ENCODE measurements at places on chromosomes 4 and X.

- DNase-seq, result no peak
Observed at GRCh38 chrX:86039625-86040568, 7.5 kb downstream of the CHM start.

DNA sequence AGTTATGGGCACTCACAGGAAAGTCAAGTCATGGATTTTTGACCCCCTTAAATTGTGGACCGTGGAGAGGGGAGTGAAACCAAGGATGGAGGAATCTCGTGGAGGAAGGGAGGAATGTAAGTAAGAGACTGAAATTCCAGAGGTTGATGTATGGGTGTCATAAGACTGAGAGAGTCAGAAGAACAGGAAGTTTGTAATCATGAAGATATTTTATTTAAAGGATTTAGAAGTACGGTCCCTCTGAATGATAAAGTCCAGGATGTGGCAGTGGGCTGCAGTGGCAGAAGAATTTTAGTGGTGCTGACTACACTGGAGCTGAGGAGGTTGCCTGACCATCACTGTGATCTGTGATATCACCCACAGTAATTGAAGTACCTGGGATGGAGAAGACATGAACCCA, 57.8 kb downstream of the DCLK2 start:
- no peak for DNase-seq

DNA sequence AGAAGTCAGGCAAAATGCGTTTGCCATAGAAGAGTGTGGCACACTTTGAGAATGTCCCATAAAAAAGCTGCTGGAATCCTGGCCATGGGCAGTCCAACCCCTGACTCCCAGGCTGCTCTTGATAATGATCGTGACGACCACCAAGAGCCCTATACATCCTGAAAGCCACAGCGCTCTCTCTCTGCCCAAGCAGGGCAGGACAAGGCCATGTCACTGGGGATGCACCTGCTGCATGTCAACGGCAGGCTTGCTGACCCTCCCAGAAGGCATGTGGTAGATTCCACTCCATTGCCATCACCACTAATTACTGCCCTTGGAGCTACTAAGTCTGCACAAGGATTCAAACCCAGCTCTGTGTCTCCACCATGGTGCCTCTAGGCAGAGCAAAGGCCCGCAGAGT, 144.5 kb downstream of the EVC2 start:
- no peak for DNase-seq

DNA sequence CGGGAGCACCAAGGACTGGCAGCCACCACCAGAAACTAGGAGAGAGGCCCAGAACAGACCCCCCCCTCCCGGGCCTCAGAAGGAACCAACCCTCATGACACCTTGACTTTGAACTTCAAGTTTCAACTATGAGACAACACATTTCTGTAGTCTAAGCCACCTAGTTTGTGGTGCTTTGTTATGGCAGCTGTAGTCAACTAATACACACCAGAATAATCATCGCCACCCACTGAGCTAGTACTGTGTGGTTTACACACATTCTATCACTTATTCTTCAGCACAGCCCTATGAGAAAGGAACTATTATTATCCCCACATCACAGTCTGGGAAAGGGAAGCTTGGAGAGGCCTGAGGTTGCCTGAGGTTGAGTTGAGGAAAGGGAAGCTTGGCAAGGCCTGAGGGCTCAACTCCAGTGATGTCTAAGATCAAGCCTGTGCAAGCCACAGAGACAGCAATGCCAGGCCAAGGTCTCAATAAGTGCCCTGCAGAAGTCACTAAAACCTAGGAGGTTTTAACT, 126.6 kb downstream of the FHDC1 start:
- no peak for DNase-seq

- DNase-seq, result no peak
Observed at GRCh38 chrX:113001836-113002235, 161.2 kb upstream of the AMOT start.

DNA sequence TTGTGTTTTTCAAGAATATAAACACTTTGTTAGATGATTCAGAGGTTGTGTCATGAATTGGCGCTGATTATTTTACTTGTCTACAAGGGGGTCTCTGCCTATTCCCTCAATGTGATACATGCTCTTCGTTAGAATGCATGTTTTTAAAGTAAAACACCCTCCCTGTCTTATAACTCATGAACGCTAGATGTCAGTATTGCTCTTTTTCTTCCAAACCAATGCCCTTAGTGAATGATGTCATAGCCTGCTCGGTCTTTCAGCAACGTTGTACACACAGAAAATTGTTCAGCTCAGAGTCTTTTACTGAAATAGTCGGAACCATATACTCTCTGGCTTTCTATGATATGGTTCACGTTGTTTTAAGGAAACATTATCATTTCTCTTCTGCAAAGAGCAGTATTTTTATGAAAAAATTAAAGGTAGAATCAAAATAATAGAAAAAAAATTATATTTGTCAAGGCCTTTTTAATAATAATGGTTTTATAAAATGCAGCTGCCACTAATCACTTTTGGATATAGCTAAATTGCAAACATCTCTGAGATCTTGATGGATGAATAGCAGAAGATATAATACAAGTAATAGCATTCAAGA, 292.9 kb downstream of the TLL1 start:
- no peak for DNase-seq

DNA sequence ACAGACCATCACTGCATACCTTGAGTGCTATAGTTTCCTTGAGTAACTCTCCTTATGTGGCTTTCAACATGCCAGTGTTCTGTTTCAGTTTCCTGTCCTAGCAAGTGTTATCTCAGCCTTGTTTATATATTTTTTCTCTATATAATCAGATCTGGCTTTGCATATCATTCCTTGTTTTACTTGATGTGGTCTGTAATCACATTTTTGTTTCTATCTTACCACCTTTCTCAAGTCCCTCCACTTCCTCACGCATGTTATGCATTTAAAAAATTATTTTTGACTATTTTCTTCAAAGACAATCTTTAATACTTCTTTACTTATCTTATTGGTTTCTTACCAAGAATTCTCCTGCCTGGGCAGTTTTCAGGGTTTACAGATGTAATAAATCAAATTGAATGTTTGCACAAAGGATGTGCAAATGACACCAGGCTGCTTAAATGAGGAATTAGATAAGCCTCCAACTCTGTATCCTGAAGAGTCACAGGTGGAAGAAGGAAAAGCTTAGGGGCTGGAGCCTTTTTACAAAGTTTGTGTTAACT, 351.2 kb downstream of the BMPR1B start:
- DNase-seq, result no peak

DNA sequence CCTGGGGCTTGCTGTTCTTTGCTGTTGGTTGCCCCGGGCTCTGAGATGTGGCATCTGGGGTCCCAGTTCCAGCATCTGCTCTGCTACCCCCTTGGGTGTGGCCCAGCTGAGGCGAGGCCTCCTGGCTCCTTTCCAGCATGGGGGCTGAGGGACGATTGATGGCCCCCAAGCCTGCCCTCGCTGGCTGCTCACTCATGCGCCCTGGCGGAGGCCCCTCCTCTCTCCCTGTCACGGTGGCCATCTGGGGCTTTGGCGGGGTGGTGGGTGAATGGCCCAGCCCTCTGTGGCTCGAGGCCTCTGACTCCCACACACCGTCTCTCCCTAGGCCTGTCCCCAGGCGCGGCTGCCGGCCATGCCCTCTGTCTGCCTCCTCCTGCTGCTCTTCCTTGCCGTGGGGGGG, 1.8 kb downstream of the PLXNA3 start:
- no peak for DNase-seq

DNA sequence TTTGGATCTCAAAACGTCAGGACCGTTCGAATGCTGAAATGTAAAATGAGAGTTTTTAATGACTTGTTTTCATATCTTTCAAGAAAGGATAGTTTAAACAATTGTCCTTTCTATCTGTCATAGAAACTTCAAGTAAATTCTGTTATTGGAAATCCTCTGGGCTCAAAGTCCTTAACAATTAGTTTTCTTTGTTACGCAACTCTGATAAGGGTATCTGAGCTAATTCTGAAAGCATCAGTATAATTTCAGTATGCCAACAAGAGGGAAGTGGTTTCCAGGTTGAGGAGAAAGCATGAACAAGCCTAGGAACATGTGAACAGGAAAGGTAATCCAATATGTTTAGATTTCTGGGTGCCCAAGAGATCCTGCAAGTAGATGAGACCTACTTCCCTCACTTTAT, 22.0 kb downstream of the ADH7 start:
- no peak for DNase-seq

- no peak for DNase-seq
Observed at GRCh38 chr4:1731180-1731579, 9.9 kb downstream of the TACC3 start.

- DNase-seq, result no peak
Observed at GRCh38 chr4:109083911-109084310, 218.5 kb downstream of the COL25A1 start.

DNA sequence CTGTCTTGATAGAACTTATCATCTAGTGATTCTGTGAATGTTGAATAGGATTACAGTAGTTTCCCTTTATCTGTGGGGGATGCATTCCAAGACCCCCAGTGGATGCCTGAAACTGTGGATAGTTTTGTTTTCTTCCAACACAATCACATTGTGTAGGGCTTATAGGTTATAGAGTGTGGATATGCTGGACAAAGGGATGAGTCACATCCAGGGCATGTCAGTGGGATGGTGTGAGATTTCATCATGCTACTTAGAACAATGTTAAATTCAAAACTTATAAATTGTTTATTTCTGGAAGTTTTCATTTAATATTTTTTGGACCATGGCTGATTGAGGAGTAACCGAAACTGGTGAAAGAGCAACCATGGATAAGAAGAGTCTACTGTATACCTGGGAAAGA, 432.3 kb upstream of the ATOH1 start:
- no peak for DNase-seq

GRCh38 chrX:109624641-109625616, at the start of gene KCNE5:
TSS of gene KCNE5 (minus strand) at chrX:109625172. CDS start at chrX:109625020, 152 bp downstream.
- no peak for DNase-seq

GRCh38 chr4:145083891-145084605, 13.9 kb downstream of the ANAPC10 start:
- no peak for DNase-seq

DNA sequence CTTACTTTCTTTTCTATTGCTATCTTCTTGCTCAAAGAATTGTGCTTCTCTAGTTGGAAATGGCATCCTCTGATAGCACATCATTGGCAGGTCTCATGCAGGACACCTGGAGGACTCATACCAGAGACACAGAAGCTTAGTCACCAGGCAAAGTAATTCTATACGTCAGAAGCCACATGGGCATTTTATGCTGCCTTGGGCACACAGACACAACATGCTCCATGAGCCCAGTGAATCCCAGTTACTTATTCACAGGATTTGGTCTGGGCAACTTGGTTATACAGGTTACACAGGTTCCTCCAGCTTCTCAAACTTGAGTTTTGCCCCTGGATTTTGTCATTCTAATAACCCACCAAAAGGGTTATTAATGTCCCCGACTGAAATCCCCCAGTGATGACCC, 7.1 kb downstream of the RASSF6 start:
- no peak for DNase-seq

DNA sequence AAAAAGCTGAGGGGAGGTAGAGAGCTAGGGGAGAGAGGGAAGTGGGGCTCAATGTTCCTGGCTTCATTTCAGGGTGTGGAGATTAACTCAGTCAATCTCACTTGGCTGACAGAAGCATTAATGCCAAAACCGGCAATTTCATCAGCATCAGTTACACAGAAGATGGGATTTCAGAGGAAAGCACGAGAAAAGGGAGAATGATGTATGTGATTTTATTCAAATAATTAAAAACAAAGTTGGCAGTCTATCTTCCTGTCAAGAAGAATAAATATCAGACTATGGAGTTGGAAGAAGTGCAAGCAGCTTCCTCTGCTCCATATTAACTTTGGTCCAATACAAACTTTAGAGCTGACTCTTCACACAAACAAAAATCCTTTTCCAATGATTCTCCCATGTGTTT, 29.6 kb upstream of the HCCS start:
- DNase-seq, result no peak

DNA sequence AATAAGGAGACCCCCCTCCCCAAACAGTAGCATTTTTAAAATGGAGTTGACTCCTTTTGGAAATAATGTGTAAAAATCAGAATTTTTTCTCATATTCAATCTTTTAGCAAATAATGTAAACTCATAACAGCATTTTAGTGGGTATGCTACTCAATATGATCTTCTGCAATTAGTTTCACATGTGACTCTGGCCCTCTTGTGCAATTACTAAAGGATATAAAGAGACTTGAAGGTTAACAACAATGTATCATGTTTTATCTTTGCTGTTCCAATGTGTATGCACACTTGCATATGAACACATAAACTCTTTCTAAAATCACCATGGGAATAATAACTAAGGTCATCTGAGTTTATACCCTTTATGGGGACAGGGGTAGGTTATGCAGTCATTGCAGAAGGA, 39.9 kb upstream of the RXFP1 start:
- DNase-seq, result no peak

GRCh38 chr4:185255868-185256267, 46.5 kb downstream of the SNX25 start:
- no peak for DNase-seq

Data from stimulated activated CD8-positive, alpha-beta memory T cell treated with anti-CD3 and anti-CD28 coated beads, Interleukin-7, amount 100 ng/mL, for 1 hour (primary cell).